Caco-2 (cell line): ENCODE measurements at places on chromosomes 5 and 9. TPM values are rescaled to one million over a fixed set of nuclear protein-coding genes. Genes with fewer than 3 reads are reported as not detected.

SOX30 gene
- 2.9 and 3.1 TPM in 2 replicates for total RNA-seq

THBS4 gene
- total RNA-seq = 0.28 TPM in 1 of 2 replicates, not detected in the other

TMEM174 gene
- total RNA-seq = not detected in 2 replicates

IL3 gene
- not detected in 2 replicates for total RNA-seq

SAXO1 gene
- 0.20 TPM in 1 of 2 replicates, not detected in the other for total RNA-seq

PCDHGA4 gene
- 0.49 and 0.54 TPM in 2 replicates for total RNA-seq

LHX6 gene
- 6.1 and 7.6 TPM in 2 replicates for total RNA-seq

PCDHA9 gene
- total RNA-seq = not detected in 2 replicates

- H3K27me3 ChIP-seq = no peaks in the 10 kb centered on the region
- no peak for DNase-seq
- H3K27ac ChIP-seq = no peak overlapping the region
- H3K36me3 ChIP-seq = no peaks in the 10 kb centered on the region
- H3K4me1 ChIP-seq = no peaks in the 10 kb centered on the region
These were observed 654.0 kb upstream of the ACO1 start for GRCh38 chr9:31730398-31730797.

DNA sequence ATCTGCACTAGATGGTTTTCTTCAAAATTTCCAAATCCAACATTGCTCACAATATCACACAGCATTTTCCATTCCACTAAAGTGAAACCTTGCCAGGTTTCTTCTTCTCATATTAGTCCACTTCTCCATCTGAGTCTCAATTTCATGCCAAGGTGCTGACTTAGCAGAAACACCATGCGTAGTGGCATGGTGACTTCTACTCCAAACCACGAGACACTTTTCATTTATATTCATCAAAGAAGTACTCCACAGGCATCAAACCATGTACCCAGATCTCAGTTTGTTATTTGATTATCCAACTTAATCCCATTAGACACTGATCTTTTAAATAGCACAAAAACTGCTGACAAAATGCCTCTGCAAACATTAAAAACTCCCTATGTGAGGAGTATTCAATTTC, 233.4 kb upstream of the ITGA1 start:
- H3K27me3 ChIP-seq = no peaks in the 10 kb centered on the region
- H3K36me3 ChIP-seq = no peaks in the 10 kb centered on the region
- no peaks in the 10 kb centered on the region for H3K4me1 ChIP-seq
- H3K27ac ChIP-seq = no peak overlapping the region
- no peak for DNase-seq

- no peaks in the 10 kb centered on the region for H3K27me3 ChIP-seq
- no peak overlapping the region for H3K27ac ChIP-seq
- DNase-seq = no peak
- no peaks in the 10 kb centered on the region; the same call in 1 of the 2 replicates for H3K36me3 ChIP-seq
- peaks cover 17% of the 10 kb centered on the region for H3K4me1 ChIP-seq
These were observed 89.6 kb downstream of the RAPGEF1 start for GRCh38 chr9:131650254-131650653.

GRCh38 chr9:135888766-135889394, 18.5 kb downstream of the CAMSAP1 start:
- H3K36me3 ChIP-seq = no peaks in the 10 kb centered on the region; the same call in 1 of the 2 replicates
- H3K4me3 ChIP-seq = no peak overlapping the region
- H3K27ac ChIP-seq = no peak overlapping the region
- no peaks in the 10 kb centered on the region for H3K4me1 ChIP-seq
- H3K27me3 ChIP-seq = no peaks in the 10 kb centered on the region

DNA sequence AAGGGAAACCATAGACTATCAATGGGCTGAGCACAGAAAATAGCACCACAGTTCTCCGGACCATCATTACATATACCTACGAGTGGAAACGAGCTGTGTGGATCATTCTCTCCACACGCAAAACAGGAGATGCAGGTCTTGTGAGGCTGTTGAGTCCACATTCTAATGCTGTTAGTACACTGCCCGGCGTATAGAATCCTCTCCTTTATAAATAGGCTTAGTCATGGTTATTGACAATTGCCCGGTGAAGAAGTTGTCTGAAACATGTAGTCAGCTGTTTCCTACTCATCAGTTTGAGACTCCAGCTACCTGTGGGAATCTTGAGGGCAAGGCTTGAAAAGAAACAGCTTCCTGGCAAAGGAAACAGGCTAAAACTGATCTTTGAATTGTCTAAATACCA, 602.0 kb upstream of the EDIL3 start:
- no peaks in the 10 kb centered on the region for H3K27me3 ChIP-seq
- H3K36me3 ChIP-seq = no peaks in the 10 kb centered on the region
- H3K4me3 ChIP-seq = no peak overlapping the region
- DNase-seq = no peak
- no peak overlapping the region for H3K27ac ChIP-seq

- no peaks in the 10 kb centered on the region for H3K27me3 ChIP-seq
- H3K36me3 ChIP-seq = no peaks in the 10 kb centered on the region
- H3K4me1 ChIP-seq = peaks cover 12% of the 10 kb centered on the region
These were observed 15.5 kb upstream of the FAM120AOS start for GRCh38 chr9:93468763-93469456.

DNA sequence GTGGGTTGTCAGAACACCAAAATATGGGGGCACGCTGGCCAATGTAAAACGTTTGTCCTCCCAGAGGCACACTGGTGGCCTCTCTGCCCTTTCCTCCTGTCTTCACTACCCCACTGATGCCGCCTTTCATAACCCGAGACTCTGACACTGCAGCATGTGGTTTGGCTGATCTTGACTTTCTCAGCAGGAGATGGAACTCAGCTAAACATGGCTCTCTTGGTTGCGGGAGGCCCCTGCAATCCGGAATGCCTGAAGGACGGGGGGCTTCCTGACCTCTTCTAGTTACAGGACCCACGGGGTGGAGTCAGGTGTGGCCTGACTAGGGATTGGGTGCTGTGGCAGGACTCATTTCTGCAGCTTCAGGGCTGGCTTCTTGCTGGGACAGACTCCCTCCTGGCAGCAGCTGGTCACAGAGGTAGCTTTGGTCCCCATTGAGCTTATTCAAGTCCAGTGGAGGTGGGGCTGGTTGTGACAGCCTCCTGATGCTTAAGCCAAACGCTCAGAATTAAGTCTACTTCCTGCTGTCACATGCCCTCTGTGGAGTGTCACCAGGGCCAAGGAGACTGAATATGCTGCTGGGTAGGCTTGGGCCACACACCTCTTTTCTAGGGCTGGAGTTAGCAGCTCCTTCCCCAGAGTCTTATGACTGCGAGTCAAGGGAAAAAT, 44.2 kb downstream of the NXNL2 start:
- no peak overlapping the region for H3K27ac ChIP-seq
- H3K4me3 ChIP-seq = no peak overlapping the region
- no peaks in the 10 kb centered on the region for H3K36me3 ChIP-seq

DNA sequence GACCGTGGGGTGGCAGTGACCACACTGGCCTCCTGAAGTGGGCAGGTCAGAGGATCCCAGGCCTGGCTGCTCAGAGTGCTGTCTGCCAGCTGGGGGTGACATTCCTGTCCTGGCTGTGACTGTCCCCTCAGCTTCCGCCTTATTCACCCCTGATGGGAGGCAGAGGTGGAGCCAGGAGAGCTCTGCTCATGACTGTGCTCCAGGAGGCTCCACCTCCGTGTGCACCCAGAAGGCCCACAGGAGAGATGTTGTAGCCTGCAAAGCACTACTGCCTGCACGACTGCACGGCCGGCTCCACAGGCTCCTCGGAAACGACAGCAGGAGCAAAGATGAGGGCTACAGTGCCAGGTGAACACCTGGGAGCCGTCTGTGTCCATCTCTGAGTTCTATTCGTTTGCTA, 60.9 kb downstream of the ROPN1L start:
- peaks cover 23% of the 10 kb centered on the region for H3K4me1 ChIP-seq
- H3K4me3 ChIP-seq = no peak overlapping the region
- H3K27ac ChIP-seq = peak overlapping the region; percentile 35
- H3K36me3 ChIP-seq = no peaks in the 10 kb centered on the region

GRCh38 chr5:389891-390622, 52.9 kb upstream of the EXOC3 start:
- no peak for DNase-seq
- no peak overlapping the region for H3K27ac ChIP-seq
- H3K4me1 ChIP-seq = no peaks in the 10 kb centered on the region
- no peak overlapping the region for H3K4me3 ChIP-seq
- H3K36me3 ChIP-seq = no peaks in the 10 kb centered on the region

- H3K4me3 ChIP-seq = no peak overlapping the region
- no peak for DNase-seq
- H3K27me3 ChIP-seq = no peaks in the 10 kb centered on the region
These were observed 428.8 kb downstream of the SH3GL2 start for GRCh38 chr9:18007621-18008020.

DNA sequence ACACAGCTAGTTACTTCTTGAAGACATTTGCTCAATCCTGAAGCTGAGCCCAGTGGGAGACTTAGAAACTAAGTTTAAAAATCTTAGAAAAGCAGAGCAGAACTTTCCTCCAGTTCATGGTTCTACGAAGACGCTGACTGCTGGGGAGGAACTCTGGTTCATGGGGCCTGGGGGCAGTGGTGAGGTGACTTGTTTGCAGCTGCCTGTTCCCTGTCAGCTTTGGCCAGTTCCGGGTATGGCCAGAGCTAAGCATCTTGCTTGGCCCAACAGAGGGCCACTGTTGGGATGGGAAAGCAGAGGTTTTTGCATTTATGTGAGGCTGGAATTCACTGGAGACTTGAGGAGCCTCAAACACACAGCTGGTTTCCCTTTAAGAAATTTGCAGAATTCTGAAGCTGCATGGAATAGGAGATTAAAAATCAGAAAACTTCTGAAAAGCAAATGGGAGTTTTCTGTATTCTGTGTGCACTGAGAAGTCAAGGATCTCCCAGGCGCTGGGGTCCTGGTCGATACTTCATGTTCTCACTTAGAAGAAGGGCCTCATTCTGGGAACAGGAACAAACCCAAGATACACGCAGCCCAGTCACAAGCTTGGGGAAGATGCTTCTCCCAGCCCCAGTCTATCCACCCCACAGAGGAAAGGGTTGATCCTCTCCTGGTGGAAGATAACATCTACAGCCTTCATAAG, 10.6 kb upstream of the HMHB1 start:
- H3K4me3 ChIP-seq = no peak overlapping the region
- H3K36me3 ChIP-seq = no peaks in the 10 kb centered on the region
- no peak overlapping the region for H3K27ac ChIP-seq
- DNase-seq = no peak
- H3K27me3 ChIP-seq = no peaks in the 10 kb centered on the region

DNA sequence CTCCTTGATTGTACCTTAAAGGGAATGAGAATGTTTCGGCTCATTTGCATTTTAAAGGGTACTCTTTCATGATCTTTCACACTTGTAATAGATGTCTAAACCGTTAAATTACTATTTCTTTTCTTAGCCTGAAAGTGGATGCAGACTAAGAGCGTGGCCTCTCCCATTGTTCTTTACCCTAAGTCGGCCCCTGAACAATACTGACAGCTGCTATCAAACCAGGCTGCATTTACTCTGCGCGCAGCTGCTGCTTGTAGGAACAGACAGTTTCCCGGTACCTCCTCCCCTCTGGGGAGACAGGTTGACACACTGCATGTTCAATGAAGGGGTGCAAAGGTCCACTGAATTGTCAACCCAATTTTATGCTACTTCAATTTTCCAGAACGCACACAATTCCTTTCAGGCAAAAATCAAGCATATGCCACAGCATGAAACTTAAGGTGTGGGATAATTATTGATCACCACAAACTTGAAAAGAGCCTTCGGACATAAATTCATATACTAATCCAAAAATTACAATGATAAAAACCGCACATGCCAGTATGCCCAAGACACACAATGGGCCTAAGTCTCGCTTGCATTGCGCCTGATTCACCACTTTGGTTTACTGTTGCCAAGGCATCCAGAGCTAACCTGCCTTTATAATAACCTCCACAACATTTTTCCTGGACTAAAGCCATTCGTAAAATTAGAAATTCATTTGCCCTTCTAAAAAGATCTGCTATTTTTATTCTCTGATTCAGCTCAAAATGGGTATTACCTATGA, 39.7 kb downstream of the TLE1 start:
- no peaks in the 10 kb centered on the region for H3K36me3 ChIP-seq
- no peaks in the 10 kb centered on the region for H3K4me1 ChIP-seq
- DNase-seq = no peak
- no peak overlapping the region for H3K4me3 ChIP-seq
- no peak overlapping the region for H3K27ac ChIP-seq

- no peak overlapping the region for H3K27ac ChIP-seq
- no peaks in the 10 kb centered on the region for H3K36me3 ChIP-seq
- H3K4me1 ChIP-seq = no peaks in the 10 kb centered on the region
- no peak overlapping the region for H3K4me3 ChIP-seq
- no peaks in the 10 kb centered on the region; the same call in 1 of the 2 replicates for H3K27me3 ChIP-seq
- DNase-seq = no peak
These were observed 67.3 kb upstream of the SHISAL2B start for GRCh38 chr5:64622991-64623390.

- no peak for DNase-seq
- H3K27ac ChIP-seq = no peak overlapping the region
- no peaks in the 10 kb centered on the region for H3K27me3 ChIP-seq
- H3K4me1 ChIP-seq = no peaks in the 10 kb centered on the region
- no peaks in the 10 kb centered on the region; the same call in 1 of the 2 replicates for H3K36me3 ChIP-seq
These were observed 4.4 kb downstream of the RIMOC1 start for GRCh38 chr5:41908374-41909079.

DNA sequence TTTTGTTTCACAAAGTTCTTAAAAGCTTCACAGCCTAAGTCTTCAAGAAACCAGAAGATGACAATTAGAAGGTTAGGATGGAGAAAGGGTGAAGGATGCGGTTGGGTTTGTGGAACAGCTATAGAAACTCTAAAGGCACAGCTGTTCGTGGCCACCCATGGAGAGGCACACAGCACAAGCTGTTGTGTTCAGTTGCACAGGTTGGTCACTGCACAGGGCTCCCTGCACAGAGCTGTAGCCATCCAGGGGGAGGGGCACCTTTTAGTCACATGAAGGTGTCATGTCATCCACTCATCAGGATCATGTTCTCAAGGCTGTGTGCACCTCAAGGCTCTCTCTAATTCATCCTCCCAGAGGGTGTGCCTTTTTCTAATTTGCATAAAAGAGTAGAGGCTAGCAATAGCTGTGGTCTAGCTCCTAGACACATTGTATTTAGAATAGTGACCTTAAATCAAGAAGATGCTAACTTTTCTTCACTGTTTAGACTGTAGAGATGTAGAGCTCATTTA, 5.0 kb upstream of the RASGRF2 start:
- H3K27ac ChIP-seq = no peak overlapping the region
- no peak for DNase-seq
- H3K36me3 ChIP-seq = no peaks in the 10 kb centered on the region
- no peaks in the 10 kb centered on the region for H3K27me3 ChIP-seq
- no peak overlapping the region for H3K4me3 ChIP-seq
